ENCODE measurements at places on chromosomes 13 and 19. TPM values are rescaled to one million over a fixed set of nuclear protein-coding genes. Genes with fewer than 3 reads are reported as not detected.

DNA sequence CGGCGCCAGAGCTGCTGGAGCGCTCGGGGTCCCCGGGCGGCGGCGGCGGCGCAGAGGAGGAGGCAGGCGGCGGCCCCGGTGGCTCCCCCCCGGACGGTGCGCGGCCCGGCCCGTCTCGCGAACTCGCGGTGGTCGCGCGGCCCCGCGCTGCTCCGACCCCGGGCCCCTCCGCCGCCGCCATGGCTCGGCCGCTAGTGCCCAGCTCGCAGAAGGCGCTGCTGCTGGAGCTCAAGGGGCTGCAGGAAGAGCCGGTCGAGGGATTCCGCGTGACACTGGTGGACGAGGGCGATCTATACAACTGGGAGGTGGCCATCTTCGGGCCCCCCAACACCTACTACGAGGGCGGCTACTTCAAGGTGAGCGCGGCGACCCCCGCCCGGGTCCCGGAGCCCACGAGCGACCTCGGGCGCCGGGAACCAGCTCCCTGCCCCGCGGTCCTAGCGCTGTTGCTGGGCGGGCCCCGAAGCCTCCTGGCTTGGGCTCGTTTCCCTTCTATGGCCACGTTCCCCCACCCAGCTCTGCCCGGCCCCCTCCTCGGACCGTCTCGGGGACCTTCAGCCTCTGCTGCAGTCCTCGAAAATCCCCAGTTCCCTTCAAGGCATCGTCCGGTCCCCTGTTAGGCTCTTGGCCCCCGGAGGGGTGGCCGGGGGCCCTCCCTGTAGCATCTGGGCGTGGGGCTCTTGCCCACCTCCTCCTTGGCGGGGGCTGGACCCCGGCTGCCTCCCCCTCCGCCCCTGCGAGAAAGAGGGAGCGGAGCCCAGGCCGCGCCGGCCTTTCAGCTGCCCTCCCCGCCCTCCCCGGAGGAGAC lies at the start of gene CDC34:
TSS of gene CDC34 (plus strand) at position 8 of the 808 bp plus-strand sequence. CDS start at position 180, 172 bp downstream.
- peaks cover 14% of the 10 kb centered on the region for H3K36me3 ChIP-seq
- peaks cover 8% of the 10 kb centered on the region for H3K4me1 ChIP-seq
- H3K4me3 ChIP-seq = peak within 1 kb of the TSS; percentile 90
- peak within 1 kb of the TSS; percentile 92 for H3K27ac ChIP-seq

DNA sequence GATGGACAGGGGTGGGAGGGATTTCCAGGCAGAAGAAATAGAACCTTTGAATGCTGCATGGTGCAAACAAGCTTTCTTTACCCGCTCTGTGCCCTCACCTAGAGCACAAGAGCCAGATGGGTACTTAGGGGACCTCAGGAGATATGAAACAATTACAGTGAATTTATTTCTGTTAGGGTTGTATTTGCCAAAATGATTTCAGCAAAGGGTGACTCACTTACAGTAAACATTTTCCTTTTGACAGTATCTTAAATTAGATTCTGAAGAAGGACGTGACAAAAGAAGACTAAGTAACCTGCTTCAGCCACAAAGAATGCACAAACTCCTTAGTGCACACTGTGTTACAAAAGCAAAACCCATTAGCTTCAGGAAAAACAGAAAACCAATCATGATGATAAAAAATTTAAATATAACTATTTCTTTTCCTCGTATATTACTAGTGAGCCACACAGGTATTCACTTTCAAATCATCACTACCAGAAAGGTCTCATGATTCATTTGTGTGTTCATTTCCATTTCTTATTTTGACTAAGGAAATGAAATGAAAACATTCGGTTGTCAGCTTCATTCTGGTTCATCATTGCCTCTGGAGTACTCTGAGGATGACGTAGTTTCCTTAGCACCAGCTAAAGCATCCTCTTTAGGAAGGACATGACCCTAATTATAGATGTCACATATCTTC lies 158.8 kb downstream of the NHLRC3 start:
- H3K27ac ChIP-seq = peak overlapping the region; percentile 45
- no peak overlapping the region for H3K4me3 ChIP-seq
- no peak for DNase-seq
- H3K36me3 ChIP-seq = no peaks in the 10 kb centered on the region
- peaks cover 5% of the 10 kb centered on the region for H3K4me1 ChIP-seq

- peak overlapping the region; percentile 6 for H3K27ac ChIP-seq
- no peaks in the 10 kb centered on the region for H3K36me3 ChIP-seq
- H3K4me3 ChIP-seq = no peak overlapping the region
Measured at GRCh38 chr19:3065675-3066357, 3.5 kb upstream of the TLE5 start.

DNA sequence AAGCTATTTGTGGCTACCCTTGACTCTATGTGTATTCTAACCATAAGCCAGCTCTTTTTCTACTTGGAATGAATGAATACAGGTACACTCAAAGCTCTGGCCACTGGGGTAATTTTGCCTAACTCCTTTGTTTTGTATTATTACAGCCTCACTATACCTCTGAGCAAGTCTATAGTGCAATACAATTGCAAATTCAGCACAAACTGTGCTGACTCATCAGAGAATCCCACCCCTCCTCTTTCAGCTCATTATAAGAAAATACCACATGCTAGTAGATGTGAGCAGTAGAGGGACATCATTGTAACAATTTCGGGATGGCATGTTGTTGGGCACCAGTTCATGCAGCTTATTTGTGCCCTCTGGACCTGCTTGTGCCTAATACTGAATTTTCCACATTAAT lies 1382.2 kb downstream of the SLITRK5 start:
- H3K4me3 ChIP-seq = no peak overlapping the region
- no peaks in the 10 kb centered on the region for H3K36me3 ChIP-seq
- H3K27me3 ChIP-seq = no peaks in the 10 kb centered on the region
- no peaks in the 10 kb centered on the region for H3K4me1 ChIP-seq

GRCh38 chr13:106532111-106532929 lies 3.1 kb downstream of the EFNB2 start:
- no peaks in the 10 kb centered on the region for H3K36me3 ChIP-seq
- H3K4me3 ChIP-seq = peak overlapping the region; percentile 62
- peaks cover 32% of the 10 kb centered on the region for H3K4me1 ChIP-seq
- H3K27me3 ChIP-seq = no peaks in the 10 kb centered on the region
- H3K27ac ChIP-seq = peak overlapping the region; percentile 83

- H3K36me3 ChIP-seq = no peaks in the 10 kb centered on the region
- no peak for DNase-seq
- no peaks in the 10 kb centered on the region for H3K4me1 ChIP-seq
- H3K4me3 ChIP-seq = no peak overlapping the region
- no peaks in the 10 kb centered on the region for H3K27me3 ChIP-seq
Measured at GRCh38 chr13:96783057-96783456, 211.2 kb downstream of the OXGR1 start.

- H3K4me3 ChIP-seq = no peak overlapping the region
- peak; percentile 57 for DNase-seq
- no peaks in the 10 kb centered on the region for H3K27me3 ChIP-seq
- H3K27ac ChIP-seq = no peak overlapping the region
- no peaks in the 10 kb centered on the region for H3K36me3 ChIP-seq
Measured at GRCh38 chr13:70523622-70524021, 415.4 kb upstream of the KLHL1 start.

Gene ZNF681
- 0.58 TPM for polyA plus RNA-seq
